Myocyte (in vitro differentiated cells): ENCODE measurements at places on chromosomes 11 and 22. TPM values are rescaled to one million over a fixed set of nuclear protein-coding genes. Genes with fewer than 3 reads are reported as not detected.

- DNase-seq: no peak
Observed at GRCh38 chr11:65781152-65781961, 581 bp upstream of the AP5B1 start.

MMP7 gene
- not detected in 2 replicates for total RNA-seq

DNA sequence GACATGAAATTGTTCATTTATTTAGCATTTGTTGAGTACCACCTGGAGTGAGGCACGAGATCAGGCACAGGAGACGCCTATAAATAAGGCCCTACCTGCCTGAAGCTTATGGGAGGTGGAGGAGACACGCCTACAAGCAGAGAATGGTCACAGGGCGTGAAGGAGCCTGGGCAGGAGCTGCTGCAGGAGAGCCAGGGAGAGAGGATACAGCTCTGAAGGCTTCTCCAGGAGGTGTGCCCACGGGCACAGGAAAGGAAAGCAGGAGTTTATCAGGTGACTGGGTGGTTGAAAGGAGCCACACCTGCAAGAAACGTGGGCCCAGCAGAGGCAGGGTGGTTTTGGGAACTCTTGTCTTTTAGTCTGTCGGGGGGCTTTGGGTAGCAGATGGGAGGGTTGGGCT is 70.3 kb downstream of the BMAL1 start:
- no peak for DNase-seq

PACSIN3 gene
- total RNA-seq: 29.9 and 35.9 TPM in 2 replicates
